ENCODE measurements at places on chromosomes 3 and 15. TPM values are rescaled to one million over a fixed set of nuclear protein-coding genes. Genes with fewer than 3 reads are reported as not detected.

SKIC8 gene
- 48.3 TPM for total RNA-seq

ZMYND10 gene
- total RNA-seq, result 0.96 TPM

ITIH4 gene
- 88.7 TPM for total RNA-seq

GPR176 gene
- total RNA-seq, result 27.2 TPM

CFAP20DC gene
- total RNA-seq, result 0.90 TPM

DNA sequence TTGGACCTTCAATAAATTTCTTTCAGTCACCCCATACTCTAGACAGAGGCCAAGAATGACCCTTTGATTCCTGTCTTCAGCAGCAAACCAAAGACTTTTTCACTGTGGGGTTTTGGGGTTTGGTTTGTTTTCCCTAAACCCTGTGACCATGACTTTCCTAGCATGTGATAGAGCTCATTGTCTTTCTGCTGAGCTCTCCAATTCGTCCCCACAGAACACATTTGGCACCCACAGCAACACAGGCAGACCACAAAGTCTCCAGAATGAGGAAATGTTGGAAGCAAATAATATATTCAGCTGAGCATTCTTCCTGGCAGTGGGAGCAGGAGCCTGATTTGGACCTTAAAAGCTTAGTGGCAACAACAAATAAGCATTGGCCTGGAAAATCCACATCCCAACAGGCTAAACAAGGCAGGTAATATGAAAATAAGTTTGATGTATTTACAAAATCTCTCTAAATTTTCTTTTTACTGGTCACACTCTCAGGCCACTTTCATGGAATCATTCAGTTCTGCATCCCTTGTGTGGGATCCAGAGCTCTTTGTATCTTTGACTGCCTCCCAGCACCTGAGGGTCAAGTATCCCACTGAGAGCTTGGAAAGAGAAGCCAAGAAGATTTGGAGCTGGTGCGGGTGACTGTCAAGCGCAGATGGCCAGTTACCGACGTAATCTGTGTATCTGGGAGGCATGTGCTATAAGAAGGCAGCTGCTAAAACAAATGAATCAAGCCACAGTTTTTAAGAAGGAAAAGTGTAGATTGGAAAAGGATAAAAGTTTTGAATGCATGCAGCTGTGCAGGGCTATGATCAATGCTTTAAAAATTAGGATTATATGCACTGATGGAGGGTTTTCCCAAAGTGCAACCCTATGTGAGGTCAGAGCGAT lies 36.5 kb upstream of the CPB1 start:
- peak; percentile 67 for DNase-seq
- no peaks in the 10 kb centered on the region for H3K4me1 ChIP-seq
- no peaks in the 10 kb centered on the region for H3K36me3 ChIP-seq
- no peak overlapping the region for H3K4me3 ChIP-seq

DNA sequence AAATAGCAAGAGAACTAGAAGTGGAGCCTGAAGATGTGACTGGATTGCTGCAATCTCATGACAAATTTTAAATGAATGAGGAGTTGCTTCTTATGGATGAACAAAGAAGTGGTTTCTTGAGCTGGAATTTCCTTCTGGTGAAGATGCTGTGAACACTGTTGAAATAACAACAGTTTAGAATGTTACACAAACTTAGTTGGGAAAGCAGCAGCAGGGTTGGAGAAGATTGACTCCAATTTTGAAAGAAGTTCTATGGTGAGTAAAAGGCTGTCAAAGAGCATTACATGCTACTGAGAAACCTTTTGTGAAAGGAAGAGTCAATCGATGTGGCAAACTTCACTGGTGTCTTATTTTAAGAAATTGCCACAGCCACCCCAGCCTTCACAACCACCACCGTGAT lies 220.9 kb upstream of the LRRFIP2 start:
- no peaks in the 10 kb centered on the region for H3K27me3 ChIP-seq
- no peak overlapping the region for H3K27ac ChIP-seq
- H3K4me3 ChIP-seq, result no peak overlapping the region
- H3K4me1 ChIP-seq, result no peaks in the 10 kb centered on the region
- no peak for DNase-seq

DNA sequence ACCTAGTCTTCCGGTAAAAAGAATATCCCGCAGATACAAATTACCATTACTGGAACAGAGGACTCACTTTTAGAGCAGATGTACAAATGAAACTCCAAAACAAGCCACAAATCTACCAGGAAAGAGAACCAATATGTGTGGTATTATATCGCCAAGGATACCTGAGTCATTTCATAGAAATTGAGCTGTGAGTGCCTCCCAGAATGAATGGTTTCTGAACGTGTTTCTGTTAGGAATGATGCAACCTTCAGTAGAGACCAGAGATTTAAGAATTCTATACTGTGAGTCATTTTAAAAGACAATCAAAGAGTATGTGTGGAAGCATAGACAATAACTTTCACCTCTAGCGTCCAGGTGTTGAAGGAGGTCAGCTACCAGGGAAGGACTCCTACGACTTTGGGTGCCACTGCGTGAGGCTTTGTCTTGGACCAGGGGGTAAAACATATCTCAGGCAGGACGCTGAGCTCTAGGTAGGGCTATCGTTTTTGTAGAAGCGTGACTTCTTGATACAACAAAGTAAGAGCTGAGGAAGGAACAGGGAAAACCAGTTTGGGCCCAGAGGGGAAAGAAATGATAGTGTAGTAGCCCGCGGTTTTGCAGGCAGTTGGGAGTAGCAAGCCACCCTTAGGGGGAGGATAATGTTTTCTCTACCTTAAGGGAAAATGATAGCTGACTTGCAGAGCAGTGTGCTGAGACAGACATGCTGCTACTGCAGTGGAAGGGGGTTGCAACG lies 210.4 kb downstream of the TP63 start:
- H3K27me3 ChIP-seq, result no peaks in the 10 kb centered on the region
- DNase-seq, result no peak
- no peak overlapping the region for H3K4me3 ChIP-seq
- no peaks in the 10 kb centered on the region for H3K4me1 ChIP-seq
- no peaks in the 10 kb centered on the region for H3K36me3 ChIP-seq

GRCh38 chr3:36428445-36428844 lies 48.1 kb downstream of the STAC start:
- H3K27me3 ChIP-seq, result no peaks in the 10 kb centered on the region
- H3K27ac ChIP-seq, result no peak overlapping the region
- H3K4me3 ChIP-seq, result no peak overlapping the region
- H3K4me1 ChIP-seq, result no peaks in the 10 kb centered on the region

SCG3 gene
- total RNA-seq, result not detected

Data from aorta (tissue), 5 donors.